ENCODE measurements at places on chromosomes 13 and 19. TPM values are rescaled to one million over a fixed set of nuclear protein-coding genes. Genes with fewer than 3 reads are reported as not detected.

GRCh38 chr19:38849860-38850435 is at the start of gene HNRNPL:
HNRNPL (minus strand) TSS chr19:38849986; CDS start chr19:38849966, 20 bp downstream.
- DNase-seq: no peak

DNA sequence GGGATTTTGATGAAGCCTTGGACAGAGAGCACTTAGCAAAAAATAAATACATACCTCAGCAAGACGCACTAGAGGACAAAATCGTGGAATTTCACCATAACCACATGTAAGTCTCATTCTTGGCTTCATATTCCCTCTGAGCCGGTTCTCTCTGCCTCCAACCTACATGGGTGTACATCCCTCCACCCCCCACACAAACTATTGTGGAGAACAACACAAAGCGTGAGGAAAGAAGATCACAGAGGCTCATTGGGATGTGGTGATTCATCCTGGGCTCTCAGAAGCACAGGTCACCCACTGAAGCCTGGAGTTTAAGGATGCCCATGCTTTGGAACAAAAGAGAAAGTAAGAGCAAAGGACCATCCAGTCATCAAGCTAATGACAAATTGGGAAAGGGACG is 192.2 kb downstream of the STK24 start:
- DNase-seq: peak; percentile 38

- DNase-seq: no peak
Measured at GRCh38 chr13:109704771-109705635, 81.4 kb downstream of the IRS2 start.

- DNase-seq: no peak
Measured at GRCh38 chr19:4077007-4077374, 10.3 kb upstream of the ZBTB7A start.

DNA sequence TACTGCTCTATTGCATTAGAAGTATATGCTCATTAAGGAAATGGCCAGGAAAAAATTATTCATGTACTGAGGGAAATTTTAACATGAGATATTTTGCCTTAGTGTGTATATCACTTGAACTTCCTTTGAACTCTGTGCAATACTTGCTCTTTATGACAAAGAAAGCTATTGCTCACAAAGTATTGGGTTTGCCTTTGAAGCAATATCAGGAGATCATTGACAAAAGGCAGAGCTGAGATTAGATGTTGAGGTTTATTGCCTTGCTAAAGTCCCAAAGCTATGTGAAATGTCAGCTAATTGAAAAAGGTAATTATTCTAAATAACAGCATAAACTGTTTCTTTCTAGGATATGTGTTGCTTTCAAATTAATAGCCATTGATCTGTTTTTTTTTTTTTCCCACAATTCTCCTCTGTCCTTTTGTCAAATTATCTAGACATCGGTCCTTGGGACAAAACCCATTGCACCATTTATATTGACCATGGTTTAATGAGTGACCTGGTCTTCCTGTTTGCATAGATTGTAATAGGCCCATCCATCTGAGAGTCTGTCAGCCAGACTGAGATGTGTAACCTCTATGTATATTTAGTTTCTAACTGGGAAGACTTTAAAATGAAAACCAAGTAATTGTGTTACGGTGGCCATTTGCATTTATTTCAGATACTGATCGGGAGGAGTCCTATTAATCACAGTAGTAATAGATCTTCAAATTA is 752.7 kb upstream of the GPC6 start:
- no peak for DNase-seq

Gene FBXO27
- polyA plus RNA-seq: 7.8 TPM

Measured in kidney (tissue), 22 donors.